ENCODE measurements at places on chromosomes 7 and 10. TPM values are rescaled to one million over a fixed set of nuclear protein-coding genes. Genes with fewer than 3 reads are reported as not detected.

DNA sequence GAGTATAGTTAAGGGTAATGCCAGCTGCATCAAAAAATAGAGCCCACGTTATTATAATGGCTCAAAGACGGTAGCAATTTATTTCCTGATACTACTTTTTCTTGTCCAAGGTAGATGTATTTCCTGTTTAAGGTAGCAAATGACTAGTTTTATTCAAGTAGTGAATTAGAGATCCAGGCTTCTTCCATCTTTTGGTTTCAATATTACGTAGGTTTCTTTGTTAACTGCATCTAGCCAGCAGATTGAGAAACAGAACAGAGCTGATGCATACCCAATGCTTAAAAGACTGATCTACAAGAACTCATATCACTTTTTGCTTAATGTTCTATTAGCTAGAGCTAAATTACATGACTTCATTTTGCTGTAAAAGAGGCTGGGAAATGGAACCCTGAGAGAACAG is 992.1 kb downstream of the NRG3 start:
- DNase-seq, result no peak

GRCh38 chr7:7817748-7818147 is 99.3 kb upstream of the RPA3 start:
- no peak for DNase-seq

GRCh38 chr10:74450602-74451001 is 299.6 kb downstream of the ADK start:
- DNase-seq, result no peak

DNA sequence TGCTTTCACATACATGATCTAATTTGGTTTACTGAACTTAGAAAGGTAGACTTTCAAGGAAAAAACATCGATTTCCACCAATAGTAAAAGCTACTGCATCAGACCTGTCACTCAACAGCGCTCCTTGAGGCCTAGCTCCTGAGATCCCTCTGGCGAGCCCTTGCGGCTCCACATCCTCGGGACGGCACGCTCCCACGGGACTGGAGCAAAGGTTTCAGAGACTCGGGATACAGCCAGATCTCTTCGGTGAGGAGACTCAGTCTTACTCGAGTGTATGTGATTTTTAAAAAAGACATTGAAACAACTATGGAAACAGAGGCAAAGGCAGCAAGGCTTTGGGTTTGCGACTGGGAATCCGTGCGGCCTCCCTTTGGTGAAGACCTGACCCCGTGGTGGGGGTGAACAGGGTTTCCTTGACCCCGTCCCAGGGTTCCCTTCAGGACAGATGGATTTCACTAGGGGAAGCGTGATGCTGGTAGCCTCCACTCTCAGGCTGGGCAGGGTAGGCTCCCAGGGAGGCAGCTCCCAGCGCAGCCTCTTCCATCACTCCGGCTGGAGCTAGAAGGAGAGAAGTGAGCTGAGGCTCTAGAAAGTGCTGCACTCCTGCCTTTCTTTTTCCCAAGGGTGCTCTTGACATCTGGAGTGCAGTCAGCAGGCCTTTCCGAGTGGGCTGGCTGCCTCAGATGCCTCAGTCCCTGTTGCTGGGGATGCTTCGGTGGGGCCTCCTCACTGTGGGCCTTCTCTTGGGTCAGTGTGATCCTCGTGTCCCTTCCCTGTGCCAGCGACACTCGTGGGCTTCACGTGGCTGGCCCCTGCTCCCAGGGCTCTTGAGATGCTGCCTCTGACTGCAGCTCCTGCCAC is 5.8 kb upstream of the ATP6V0E2 start:
- no peak for DNase-seq

GRCh38 chr10:130357226-130357625 is 221.0 kb downstream of the GLRX3 start:
- DNase-seq, result no peak

DNA sequence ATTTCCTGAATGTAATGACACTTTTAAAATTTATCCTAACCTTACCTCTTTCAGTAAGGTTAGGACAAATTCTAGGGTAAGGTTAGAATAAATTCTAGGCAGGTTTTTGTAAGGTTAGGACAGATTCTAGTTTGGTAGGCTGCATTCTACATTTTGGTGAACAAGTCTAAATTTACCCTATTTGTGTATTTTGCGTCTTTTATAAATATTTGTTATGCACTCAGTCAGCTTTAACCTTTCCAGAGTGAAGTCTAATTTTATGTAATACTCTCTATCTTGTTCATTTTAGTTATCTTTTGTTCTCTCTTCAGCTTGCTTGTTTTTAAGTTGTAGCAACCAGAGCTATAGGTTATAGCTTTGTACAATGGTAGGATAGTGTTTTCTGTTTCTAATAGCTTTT is 54.0 kb downstream of the GLCCI1 start:
- DNase-seq, result no peak

- no peak for DNase-seq
Measured at GRCh38 chr7:155766966-155767916, 45.0 kb downstream of the SHH start.

DNA sequence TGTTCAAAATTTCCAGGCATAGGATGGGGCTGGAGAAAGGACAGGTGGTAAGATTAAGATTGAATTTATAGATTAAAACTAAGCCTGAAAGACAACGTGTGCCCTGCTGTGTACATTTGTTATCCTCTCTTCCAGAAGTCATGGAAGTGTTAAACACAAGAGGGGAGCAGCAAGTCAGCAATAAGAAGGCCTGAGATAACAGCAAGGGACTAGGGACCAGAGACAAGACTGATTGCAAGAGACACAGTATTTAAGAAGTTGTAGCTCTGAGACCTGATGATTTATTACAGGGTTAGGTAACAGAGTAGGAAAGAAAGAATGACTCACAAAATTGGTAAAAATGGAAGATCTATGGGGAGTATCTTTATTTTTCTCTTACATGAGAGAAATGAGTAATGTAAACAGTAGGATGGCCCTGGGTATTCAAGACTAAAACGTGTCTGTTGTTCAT is 55.7 kb upstream of the COL1A2 start:
- no peak for DNase-seq

- DNase-seq, result no peak
Measured at GRCh38 chr10:126278851-126279250, 109.4 kb downstream of the ADAM12 start.

GRCh38 chr10:18290651-18291313 is 150.6 kb downstream of the CACNB2 start:
- no peak for DNase-seq

GRCh38 chr10:71766717-71767419 is 6.5 kb downstream of the VSIR start:
- DNase-seq, result peak; percentile 86

DNA sequence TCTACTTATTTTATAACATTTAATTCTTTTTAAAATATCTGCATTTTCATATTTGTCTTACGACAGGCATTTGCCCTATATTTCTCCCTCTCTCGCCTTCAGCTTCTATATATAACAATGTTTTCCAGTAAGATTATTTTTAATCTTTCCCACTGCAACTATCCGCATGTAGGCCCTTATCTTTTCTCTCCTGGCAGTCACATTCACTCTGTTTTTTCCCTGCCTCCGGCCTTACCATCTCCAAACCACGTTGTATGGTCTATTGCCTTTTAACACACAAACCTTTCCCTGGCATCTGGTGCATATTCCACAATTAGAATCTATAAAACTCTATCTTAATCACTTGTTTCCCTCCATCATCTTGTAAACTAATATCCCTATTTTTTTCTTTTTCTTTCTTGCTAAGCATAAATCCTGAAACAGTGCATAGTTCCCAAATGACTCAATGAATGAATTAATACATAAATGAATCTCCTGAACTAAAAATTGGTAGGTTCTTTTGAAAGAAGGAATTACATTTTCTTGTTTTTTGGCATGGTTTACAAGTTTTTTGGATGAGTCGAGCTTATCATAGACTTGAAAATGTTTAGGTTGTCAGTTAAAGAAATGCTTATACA is 173.2 kb downstream of the SEMA3A start:
- no peak for DNase-seq

GRCh38 chr7:67105377-67105776 is 108.7 kb downstream of the TYW1 start:
- DNase-seq, result no peak

- no peak for DNase-seq
Measured at GRCh38 chr10:60343254-60343653, 46.4 kb downstream of the ANK3 start.

DNA sequence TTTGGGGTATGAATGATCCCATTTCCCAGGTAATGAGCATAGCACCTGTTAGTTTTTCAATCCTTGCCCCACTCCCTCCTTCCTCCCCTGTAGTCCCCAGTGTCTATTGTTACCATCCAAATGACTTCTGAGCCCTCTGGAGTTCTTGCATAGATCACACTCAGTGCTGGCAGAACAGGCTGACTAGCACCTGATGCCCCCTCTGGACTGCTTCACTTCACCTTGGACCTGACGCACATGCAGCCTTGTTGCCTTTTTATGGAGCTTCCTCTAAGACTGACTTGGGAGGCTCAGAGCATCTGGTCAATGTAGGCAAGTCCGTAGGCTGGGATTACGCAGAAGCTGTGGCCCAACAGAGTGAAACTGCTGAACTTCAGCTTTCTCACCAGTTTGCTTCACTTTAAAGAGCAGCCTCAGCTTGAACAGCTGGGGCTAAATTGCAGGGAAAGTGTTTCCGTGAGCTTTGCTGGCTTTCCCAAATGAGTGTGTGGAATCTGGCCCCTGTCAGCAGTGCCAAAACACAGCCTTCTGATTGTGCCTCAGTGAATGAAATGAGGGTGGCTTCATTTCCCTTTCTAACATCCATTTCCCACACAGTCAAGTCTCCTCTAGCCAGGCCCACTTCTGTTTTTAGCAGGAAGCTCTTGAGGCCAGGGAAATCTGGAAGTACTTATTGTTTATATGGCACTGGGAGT is 48.5 kb downstream of the NXPH1 start:
- DNase-seq, result no peak

GRCh38 chr7:133742709-133743538 is 384.2 kb upstream of the LRGUK start:
- DNase-seq, result no peak

GRCh38 chr7:90671571-90671970 is 75.5 kb downstream of the CDK14 start:
- no peak for DNase-seq

DNA sequence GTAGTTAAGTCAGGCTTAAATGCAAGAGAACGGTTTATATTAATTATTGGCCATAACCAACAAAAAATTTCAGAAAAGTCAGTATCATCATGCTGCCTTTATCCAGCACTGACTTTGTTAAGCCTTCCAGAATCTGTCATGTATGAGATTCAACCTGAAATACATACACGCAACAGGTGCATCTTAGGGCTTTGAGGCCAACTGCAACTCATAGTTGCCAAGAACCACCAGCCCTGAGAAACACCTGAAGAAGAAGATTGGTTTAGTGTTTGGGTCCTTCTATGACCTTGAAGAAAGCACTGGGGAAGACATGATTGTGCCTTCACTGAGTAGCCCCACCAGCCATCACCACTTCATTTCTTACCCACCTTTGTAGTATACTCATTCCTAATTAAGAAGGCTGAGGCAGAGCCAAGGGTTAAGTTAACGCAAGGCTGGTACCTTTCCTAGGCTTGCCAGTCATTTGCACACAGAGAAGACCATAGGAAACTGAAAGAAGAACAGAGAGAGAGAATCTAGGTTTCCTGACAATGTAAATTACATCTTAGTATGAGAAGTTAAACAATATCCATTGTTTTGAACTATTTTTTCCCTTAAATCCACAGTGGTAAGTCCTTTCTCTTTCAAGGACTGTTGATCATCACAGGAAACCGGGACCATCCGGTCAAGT is 200.1 kb upstream of the PRKCQ start:
- DNase-seq, result no peak

DNA sequence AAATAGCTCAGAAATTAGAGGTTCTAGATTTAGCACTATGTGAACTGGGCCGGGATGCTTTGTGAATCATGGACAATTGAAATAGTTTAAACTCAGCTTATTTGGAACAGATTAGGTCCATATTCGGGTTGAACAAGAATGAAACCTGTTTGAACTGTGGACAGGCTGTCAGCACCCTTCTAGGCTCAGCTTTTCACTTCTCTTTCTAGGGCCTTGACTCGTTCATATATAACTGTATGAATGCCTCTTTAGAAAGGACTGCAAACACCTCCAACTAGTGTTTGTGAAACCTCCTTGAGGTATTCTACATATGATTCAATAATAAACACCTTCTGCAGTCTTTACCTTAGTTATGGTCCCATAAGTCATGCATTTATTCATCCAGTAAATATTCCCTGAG is 115.6 kb downstream of the REEP3 start:
- no peak for DNase-seq

DNA sequence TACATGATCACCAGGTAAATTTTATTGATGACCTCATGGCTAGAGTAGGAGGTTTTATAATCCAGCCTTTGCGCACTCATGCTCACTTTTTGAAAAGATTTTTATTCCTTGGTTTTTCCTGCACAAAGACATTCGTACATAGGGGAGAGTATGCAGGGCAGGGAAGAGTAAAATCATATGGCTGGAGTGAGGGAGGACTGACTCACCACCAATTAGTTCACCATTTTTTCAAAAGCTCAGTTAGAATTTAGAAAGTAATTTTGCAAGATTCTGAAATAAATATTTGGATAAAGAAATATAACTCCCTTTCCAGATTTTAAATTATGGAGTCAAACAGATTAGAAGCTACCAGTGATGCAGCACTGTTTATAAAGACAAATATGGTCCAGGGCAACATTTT is 111.9 kb downstream of the SEMA3D start:
- no peak for DNase-seq

DNA sequence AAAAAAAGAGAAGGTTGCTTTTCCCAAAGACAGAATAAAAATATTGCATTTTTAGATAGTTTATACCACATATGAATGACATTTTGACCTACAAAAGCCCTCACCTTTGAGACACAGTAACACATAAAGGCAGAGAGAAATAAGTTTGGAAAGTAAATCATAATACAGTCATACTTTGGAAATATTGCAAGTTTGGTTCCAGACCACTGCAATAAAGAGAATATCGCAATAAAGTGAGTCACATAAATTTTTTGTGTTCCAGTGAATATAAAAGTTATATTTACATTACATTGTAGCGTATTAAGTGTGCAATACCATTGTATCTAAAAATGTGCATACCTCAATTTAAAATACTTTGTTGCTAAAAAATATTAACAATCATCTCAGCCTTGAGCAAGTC is 40.3 kb downstream of the CCDC71L start:
- no peak for DNase-seq

Gene VWC2
- not detected for polyA plus RNA-seq

Gene CPA5
- polyA plus RNA-seq, result 0.14 TPM

Gene CTAGE15
- polyA plus RNA-seq, result not detected

Gene BAG3
- 20.1 TPM for polyA plus RNA-seq

Gene ZPBP
- polyA plus RNA-seq, result not detected

Gene AGR2
- 0.60 TPM for polyA plus RNA-seq

Gene SYT15
- polyA plus RNA-seq, result 0.15 TPM

Gene NRBF2
- 34.5 TPM for polyA plus RNA-seq

Gene LBX1
- not detected for polyA plus RNA-seq
